ENCODE measurements at places on chromosomes 3 and 15.

GRCh38 chr3:15942462-15942861 lies 144.7 kb upstream of the ANKRD28 start:
- no peak for DNase-seq

DNA sequence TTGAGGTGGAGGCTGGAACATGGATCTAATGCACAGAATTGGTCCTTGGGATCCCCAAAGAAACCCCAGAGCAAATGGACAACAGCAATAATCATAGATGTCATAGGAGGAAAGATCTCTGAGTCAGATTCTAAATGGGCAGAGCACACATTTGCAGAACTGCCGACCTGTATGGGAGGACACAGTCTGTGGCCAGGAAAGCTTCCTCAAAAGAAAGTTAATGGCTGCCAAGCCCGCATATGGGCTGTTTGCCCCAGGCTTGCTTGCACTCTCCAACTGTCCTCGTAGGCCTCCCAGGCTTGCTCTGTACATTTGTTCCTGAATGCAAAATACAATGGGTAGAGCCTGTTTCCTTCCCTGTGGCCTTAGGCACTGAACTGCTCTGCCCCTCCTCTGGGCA lies 102.0 kb upstream of the PLXNA1 start:
- DNase-seq = no peak

- no peak for DNase-seq
Observed at GRCh38 chr3:185399737-185400667, 37.1 kb downstream of the MAP3K13 start.

GRCh38 chr15:56783156-56783856 lies 50.0 kb upstream of the ZNF280D start:
- DNase-seq = no peak

DNA sequence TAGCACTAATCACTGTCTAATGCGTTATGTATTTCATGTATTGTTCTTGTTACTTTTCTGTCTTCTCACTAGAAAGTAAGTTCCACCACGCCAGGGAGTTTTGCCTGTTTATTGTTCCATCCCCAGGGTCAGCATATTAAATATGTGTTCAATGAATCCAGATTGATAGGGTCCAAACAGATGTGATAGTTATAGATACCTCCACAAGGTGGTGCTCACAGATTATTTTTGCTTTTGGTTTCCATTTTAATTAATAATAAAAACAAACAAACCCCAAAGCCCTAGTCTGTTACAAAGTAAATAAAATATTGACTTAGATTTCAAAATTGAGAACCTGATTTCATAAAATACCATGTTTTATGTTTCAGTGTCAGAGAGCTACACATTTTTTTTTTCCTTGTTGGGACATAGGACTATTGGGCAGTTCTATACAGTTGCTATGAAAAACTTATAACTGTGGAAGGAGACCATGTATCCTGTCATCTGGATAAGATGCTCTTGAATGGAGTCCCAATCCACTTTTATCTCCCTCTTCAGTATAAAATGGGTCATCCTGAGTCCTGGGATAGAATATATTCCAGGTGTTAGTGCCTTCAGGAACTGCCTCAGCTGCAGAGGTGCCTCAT lies 12.4 kb downstream of the OTOL1 start:
- no peak for DNase-seq

- DNase-seq = no peak
Observed at GRCh38 chr15:56792211-56792610, 58.9 kb upstream of the ZNF280D start.

DNA sequence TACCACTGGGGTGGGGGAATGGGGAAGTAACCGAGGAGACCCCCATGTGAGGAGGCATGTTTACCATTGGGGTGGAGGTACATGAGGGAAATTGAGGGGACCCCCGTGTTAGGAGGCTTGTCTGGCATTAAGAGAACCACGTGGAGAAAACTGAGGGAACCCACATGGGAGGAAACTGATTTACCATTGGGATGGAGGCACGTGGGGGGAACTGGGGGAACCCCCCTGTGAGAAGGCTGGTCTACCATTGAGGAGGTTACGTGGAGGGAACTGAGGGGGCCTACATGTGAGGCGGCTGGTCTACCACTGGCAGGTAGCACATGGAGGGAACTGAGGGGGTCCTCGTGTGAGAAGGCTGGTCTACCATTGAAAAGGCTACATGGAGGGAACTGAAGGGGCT lies 159.4 kb downstream of the FBLN2 start:
- DNase-seq = no peak

DNA sequence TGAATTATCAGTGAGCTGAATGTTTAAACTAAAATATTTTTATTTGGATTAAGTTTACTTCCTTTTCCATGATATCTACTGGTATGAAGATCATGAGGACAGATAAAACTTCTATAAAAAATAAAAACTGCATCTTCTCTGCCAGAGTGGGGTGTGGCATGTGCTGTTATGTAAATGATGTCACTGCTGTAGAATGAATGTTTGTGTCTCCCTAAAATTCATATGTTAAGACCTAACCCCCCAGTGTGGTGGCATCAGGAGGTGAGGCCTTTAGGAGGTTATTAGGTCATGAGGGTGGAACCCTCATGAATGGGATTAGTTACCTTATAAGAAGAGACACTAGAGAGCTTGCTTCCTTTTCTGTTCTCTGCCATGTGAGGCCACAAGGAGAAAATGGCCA lies 178.7 kb upstream of the DPH6 start:
- no peak for DNase-seq

All from stimulated activated CD4-positive, alpha-beta T cell treated with anti-CD3 and anti-CD28 coated beads, TNF-alpha, amount 100 ng/mL, for 24 hours (primary cell).